ENCODE measurements at places on chromosomes 11 and 22.

- no peak for DNase-seq
These were observed 192.8 kb upstream of the MTNR1B start for GRCh38 chr11:92776676-92777075.

GRCh38 chr11:102007567-102008437, 39.4 kb upstream of the CFAP300 start:
- DNase-seq, result peak; percentile 42

GRCh38 chr22:29343313-29343805, 27.9 kb upstream of the RASL10A start:
- peak; percentile 36 for DNase-seq

GRCh38 chr11:94721565-94722292, 46.4 kb upstream of the AMOTL1 start:
- DNase-seq, result no peak

GRCh38 chr11:613369-613968, 2.3 kb downstream of the IRF7 start:
- DNase-seq, result peak; percentile 82

- DNase-seq, result peak; percentile 95
These were observed at the start of gene NRXN2 for GRCh38 chr11:64723117-64723906. TSS of gene NRXN2 (minus strand) at chr11:64723197. CDS start at chr11:64713699, 9,498 bp downstream.

DNA sequence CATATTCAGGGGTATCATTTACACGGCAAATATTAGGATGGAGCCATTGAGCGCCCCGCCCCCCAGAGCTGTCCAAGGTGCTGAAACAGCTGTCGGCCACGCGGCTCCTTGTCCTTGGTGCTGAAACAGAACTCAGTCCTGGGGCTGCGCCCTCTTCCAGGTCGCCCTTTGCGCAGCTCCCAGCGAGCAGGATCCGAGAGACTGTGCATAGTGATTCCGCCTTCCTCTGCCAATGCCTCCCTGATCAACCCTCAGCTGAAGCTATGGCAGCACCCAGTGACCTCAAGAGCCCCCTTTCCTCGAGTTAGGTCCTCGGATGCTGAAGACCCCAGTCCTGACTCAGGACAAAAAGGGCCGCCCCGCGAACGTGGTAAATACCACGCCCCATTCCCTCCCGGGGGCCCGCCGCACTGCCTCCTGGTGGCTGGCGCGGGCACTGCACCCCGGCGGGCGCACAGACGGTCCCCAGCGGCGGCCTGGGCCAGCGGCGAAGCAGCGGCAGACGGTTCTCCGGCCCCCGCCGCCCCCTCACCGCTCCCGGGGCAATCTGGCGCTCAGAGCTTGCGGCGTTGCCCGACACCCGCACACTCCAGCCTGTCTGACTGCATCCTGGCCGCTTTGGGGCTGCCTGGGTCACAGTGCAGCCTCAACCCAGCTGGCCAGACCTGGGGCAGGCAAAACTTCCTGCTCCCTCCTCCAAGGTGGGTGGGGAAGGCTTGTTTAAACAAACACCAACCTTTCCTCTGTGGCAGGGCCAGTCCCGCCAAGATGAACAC, 13.4 kb downstream of the SYT7 start:
- peak; percentile 88 for DNase-seq

DNA sequence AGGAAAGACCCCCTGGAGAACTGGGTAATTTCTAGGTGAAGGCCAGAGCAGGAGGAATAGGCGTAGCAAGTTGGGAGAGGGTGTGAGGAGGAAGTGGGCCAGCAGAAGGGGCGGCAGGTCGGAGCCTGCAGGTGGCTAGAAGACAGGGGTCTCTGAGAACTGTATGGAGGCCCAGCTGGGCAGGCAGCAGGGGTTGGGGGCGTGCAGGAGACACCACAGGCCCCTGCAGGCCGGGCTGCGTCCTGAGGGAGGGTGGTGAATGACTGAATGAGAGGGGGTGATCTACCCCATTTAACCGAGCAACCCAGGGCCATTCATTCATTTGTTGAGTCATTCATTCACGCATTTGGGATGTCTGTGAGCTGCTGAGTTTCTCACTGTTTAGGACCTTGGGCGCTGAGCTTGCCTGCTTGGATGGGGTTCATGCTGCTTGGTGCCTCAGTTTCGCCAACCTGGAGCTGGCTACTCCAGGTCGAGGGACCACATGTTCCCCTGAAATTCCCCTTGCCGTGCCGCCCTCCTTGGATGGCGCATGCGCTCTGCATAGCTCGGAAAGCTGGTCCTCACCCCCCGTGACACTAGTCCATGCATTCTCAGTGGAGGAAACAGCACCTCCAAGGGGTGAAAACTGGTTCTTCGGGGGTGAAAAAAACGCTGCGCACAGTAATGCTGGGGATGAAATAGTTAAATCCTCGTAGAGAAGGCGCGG, 15.6 kb downstream of the MPPED1 start:
- DNase-seq, result no peak
